ENCODE measurements at places on chromosomes 16 and 17.

- no peak for DNase-seq
Measured at GRCh38 chr16:85754413-85754812, 3.5 kb upstream of the C16orf74 start.

DNA sequence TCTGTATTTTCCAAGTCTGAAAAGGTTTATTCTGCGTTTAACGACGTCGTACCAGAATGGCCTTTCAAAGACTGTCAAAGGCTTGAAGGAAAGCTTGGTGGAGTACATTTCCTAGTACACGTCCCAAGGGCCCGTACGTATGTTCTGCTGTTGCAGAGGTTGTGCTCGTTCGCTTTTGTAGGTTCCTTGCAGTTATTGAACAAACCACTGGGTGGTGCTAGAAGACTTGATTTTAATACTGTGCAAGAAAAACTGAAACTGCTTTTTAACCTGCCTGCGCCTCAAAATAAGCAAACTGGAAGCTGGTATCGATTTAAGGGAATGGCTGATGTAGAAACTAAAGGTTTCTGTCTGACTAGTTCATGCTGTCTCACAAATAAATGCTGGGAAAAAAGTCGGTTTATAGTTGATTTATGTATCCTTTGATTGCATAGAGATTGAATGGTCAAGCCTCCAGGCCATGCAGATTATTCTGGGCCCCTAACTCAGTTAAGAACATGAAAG, 54.6 kb downstream of the USP10 start:
- peak; percentile 73 for DNase-seq

- DNase-seq = no peak
Measured at GRCh38 chr17:71071837-71072236, 902.5 kb downstream of the KCNJ2 start.

DNA sequence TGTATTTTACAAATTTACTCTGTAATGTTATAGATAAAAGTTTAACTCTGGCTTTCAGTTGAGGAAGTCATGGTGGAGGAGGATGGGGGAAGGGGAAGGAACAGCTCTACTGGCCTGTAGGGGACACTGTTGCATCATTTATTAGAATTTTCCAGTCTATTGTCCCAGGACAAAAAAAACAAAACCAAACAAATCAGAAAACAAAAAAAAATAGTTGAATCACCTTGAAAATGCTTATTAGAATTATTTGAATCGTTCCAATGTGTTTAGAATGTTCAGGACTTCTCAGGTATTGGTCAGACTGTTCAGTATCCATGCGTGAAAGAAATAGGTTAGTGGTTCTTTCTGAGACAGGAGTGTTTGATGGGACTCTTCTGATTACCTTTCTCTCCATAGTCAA, 242.0 kb downstream of the FTO start:
- peak; percentile 67 for DNase-seq

GRCh38 chr17:34391241-34391640, 28.2 kb upstream of the CCL1 start:
- no peak for DNase-seq

DNA sequence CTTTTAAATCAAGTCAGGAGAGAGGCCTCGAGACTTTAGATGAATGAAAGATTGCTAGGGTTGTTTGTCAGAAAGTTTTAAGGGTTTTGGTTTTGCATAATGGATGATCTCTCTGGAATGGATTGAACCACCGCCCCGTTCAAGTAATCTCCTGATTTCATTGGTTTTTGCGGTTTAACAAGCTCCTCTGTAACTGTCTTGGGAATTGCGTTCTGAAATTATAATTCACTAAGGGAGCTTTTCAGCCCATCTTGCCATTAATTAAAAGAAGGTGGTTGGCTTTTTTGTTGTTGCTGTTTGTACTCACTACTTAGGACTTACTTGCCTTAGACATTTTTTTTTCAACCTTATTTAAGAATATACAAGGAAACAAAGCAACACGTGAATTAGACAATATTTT, 8.8 kb downstream of the HS3ST4 start:
- no peak for DNase-seq

DNA sequence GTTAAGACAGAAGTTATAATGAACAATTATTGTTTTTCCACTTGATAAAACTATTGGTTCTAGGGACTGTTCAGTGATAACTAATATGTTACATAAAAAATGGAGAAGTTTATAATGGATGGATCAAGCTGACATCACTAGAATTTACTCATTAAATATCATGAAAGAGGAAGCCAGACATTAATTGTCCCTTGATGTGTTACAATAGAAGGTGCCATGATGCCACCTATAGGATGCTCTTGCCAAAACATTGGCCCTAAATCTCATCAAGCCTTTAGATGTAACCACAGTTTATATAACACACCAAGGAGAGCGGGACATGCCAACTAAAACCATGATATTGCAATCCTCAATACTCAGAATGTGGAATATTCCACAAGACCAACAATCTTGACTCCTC, 147.9 kb upstream of the MON1B start:
- no peak for DNase-seq

DNA sequence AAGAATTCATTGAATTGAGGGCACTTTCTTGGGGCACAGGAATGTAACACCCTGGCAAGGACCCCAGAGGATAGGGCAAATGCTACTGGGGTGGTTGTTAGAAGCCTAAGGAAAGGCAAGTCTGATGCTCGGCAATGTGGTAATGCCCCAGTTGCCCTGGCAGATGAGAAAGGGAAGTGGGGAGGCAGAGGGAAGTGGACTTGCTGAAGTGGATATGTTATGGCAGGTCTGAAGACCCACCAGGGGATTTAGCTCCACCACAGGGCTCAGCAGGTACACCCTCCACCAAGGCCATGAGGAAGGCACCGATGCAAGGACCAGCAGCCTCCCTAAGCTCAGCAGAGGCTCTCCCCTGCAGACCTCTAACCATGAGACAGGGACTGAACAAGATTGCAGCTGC, 184.8 kb downstream of the IRX5 start:
- DNase-seq = no peak

Data from inflammatory macrophage treated with lipopolysaccharide for 1 hour (primary cell).